ENCODE measurements at places on chromosomes 6 and 20. TPM values are rescaled to one million over a fixed set of nuclear protein-coding genes. Genes with fewer than 3 reads are reported as not detected.

TMEM217 gene
- 0.31 TPM for total RNA-seq

NNAT gene
- not detected for total RNA-seq

HRH3 gene
- total RNA-seq: not detected

DNA sequence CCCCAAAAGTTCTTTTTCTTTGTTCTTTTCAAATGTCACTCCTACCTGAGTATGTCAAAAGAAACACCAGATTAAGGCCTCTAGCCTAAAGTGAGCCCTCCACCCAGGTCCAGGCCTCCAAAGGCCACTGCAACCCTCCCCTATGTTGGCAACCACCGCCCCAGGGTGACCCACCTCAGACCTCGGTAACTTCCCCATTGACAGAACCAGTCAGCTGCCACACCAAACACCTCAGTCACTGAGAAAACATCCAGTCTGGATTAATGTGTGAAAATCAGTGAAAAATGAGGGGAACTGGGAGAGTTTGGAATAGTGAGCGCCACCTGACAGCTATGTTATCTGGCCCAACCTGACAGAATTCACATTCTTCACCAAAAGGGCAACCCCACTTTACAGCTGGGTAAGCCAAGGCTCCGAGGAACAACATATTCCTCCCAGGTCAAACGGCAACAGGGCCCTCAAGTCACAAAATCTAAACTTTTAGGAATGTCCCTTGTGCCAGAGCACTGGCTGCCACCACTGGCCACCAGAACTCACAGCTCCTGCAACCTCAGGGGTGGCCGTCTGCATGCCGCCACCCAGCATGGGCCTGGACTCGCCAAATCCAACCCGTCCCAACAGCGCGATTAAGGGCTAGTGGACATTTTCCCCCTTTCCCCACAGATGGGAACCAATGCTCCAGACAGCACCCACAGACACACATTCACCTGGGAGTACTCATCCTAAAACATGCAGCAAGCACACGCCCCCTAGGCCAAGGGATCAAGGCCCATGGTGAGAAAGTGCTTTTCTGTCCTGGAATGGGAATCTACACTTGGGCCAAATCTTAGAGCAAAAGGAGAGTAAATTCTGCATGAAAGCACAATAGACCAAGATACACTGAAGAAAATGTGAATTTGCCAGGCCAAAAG, 4.8 kb downstream of the TAF4 start:
- no peaks in the 10 kb centered on the region for H3K27me3 ChIP-seq
- H3K4me3 ChIP-seq: no peak overlapping the region
- H3K4me1 ChIP-seq: peaks cover 8% of the 10 kb centered on the region
- peaks cover 14% of the 10 kb centered on the region for H3K36me3 ChIP-seq
- H3K27ac ChIP-seq: no peak overlapping the region
- no peak for DNase-seq

DNA sequence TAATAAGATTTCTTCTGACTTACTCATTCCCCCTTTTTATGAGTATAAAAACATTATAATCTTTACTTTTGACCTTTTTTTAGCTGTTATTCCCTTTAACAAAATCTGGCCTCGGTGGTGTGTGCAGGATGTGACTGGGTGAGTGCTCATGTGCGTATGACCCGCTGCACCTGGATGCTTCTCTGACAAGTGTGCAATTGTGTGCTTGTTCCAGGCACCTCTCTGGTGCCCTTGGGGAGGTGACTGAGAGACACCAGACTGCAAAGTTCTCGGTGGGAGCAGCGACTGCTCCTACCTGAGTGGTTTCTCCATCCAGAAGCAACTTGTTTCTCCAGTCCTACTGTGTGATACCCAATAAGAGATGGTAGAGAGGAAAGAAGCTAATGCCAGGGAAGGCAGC, 65.0 kb downstream of the ISM1 start:
- no peaks in the 10 kb centered on the region for H3K4me1 ChIP-seq

DNA sequence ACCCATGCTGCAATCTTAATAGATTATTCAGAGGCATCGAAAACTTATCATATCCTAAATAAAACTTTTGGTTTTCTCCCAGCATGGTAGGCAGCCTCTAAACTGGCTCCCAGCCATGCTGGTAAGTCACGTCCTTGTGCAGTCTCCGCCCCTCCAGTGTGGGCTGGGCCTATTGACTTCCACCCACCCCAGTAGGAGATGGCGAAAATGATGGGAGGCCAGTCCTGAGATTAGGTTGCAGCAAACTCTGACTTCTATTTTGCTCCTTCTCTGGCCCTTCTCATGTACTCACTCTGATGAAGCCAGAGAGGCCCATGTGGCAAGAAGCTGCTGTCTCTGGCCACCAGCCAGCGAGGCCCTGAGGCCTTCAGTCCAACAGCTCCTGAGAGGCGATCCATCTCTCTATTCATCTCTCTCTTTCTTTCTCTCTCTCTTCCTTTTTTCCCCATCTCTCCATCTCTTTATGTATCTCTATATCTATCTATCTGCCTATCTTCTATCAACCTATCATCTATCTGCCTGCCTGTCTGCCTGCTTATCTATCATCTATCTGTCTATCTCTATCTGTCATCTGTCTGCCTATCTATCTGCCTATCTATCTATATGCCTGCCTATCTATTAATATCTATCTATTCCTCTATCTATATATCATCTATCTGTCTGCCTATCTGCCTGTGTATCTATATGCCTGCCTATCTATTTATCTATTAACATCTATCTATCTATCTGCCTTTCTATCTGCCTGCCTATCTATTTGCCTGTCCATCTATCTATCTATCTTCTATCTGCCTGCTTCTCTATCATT, 52.7 kb upstream of the STX16 start:
- no peak for DNase-seq
- H3K36me3 ChIP-seq: no peaks in the 10 kb centered on the region
- no peak overlapping the region for H3K27ac ChIP-seq
- no peak overlapping the region for H3K4me3 ChIP-seq

DNA sequence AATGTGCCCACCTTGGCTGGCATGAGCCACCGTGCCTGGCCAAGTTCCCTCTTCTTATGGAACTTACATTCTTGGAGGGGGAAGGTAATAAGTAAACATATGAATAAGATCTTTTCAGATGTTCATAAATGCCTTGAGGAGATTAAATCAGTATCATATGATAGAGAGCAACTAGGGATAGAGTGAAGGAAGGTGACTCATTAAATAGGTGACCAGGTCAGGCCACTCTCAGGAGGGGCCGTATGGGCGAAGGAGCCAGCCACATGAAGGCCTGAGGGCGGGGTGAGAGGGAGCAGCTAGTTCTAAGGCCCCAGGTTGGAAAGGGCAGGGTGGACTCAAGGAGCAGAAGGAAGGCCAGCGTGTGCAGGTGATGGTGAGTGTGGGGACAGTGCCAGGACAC, 91.1 kb downstream of the UST start:
- H3K36me3 ChIP-seq: no peaks in the 10 kb centered on the region
- H3K27me3 ChIP-seq: no peaks in the 10 kb centered on the region
- no peak overlapping the region for H3K4me3 ChIP-seq
- H3K27ac ChIP-seq: no peak overlapping the region
- no peak for DNase-seq
- H3K4me1 ChIP-seq: peaks cover 11% of the 10 kb centered on the region

- H3K4me3 ChIP-seq: no peak overlapping the region
- H3K27me3 ChIP-seq: no peaks in the 10 kb centered on the region
- no peak for DNase-seq
- H3K36me3 ChIP-seq: no peaks in the 10 kb centered on the region
- peaks cover 19% of the 10 kb centered on the region for H3K4me1 ChIP-seq
Measured at GRCh38 chr6:149218471-149218870, 99.0 kb upstream of the TAB2 start.

DNA sequence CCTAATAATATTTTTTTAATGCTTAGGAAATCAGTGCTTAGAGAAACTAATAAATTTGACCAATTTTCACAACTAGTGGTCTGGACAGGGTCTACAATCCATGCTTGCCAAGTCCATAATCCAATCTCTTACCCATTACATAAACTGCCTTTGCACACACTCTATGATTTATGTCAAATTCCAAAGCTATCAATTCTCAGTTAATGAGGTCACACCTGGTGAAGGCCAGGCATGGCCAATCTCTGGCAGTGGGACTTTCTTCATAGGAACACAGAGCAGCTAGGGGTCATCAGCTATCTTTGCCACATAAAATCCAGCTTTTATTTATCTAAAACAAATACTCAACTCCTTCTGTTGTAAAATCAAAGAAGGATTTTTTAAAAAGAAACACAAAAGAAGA, 21.2 kb downstream of the PAK5 start:
- H3K36me3 ChIP-seq: no peaks in the 10 kb centered on the region
- no peak overlapping the region for H3K27ac ChIP-seq
- no peak overlapping the region for H3K4me3 ChIP-seq
- no peaks in the 10 kb centered on the region for H3K4me1 ChIP-seq
- H3K27me3 ChIP-seq: no peaks in the 10 kb centered on the region
- no peak for DNase-seq

GRCh38 chr6:130742131-130742681, 85.0 kb upstream of the SMLR1 start:
- H3K27me3 ChIP-seq: no peaks in the 10 kb centered on the region
- peaks cover 32% of the 10 kb centered on the region for H3K4me1 ChIP-seq
- H3K36me3 ChIP-seq: no peaks in the 10 kb centered on the region
- peak overlapping the region; percentile 29 for H3K27ac ChIP-seq
- H3K4me3 ChIP-seq: no peak overlapping the region
- no peak for DNase-seq

DNA sequence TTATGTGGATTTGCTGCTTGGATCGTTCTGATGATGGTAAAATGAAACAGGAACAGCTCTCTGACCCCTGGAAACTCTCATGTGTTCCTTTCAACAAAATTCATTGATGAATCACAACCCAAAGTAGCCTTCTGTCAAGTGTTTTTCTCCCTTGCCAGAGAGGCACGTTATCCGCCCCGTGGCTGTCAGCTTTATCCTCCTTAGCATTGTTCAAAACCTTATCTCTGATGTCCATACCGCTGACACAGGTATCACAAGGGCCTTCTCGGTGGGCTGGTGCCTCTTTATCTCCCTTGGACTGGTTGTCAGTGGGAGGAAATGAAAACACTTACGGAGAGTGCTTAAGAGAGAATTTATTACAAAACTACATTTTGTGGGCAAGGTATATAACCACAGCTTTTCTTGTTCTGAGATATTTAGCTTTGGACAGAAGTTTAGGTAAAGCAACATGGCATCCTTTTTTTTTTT, 84.9 kb downstream of the TIAM2 start:
- H3K36me3 ChIP-seq: peaks cover 29% of the 10 kb centered on the region
- H3K4me1 ChIP-seq: peaks cover 63% of the 10 kb centered on the region
- no peak overlapping the region for H3K4me3 ChIP-seq
- H3K27ac ChIP-seq: peak overlapping the region; percentile 71

Measured in SJSA1 (cell line).